ENCODE measurements at places on chromosomes 4 and X. TPM values are rescaled to one million over a fixed set of nuclear protein-coding genes. Genes with fewer than 3 reads are reported as not detected.
A peak's percentile ranks its signal among the peaks of the same experiment; 100 is the strongest.

GRCh38 chr4:107094332-107094731, 58.2 kb upstream of the DKK2 start:
- ATAC-seq: no peak

DNA sequence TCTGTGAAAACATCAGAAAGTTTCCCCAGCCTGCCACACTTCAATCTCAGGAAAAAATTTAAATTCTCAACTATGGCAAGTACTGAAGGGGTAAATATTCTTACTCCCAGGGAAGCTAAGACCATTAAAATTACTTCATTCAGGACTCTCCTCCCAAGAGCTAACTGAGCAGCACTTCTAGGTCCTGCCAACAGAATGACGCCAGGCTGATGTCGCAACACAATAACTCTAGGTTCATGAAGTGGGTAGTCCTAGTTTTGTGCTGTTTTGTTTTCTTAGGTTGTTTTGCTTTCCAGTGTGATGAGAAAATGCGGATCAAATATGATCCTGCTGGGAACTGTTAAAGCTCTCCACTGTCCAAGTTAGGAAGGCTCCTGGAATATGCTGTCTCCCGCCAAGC, 180.0 kb downstream of the NKX6-1 start:
- no peak for ATAC-seq

GRCh38 chr4:142331646-142332045, 514.5 kb downstream of the INPP4B start:
- ATAC-seq: no peak

- no peak for ATAC-seq
Observed at GRCh38 chr4:107850438-107850837, 25.7 kb downstream of the SGMS2 start.

DNA sequence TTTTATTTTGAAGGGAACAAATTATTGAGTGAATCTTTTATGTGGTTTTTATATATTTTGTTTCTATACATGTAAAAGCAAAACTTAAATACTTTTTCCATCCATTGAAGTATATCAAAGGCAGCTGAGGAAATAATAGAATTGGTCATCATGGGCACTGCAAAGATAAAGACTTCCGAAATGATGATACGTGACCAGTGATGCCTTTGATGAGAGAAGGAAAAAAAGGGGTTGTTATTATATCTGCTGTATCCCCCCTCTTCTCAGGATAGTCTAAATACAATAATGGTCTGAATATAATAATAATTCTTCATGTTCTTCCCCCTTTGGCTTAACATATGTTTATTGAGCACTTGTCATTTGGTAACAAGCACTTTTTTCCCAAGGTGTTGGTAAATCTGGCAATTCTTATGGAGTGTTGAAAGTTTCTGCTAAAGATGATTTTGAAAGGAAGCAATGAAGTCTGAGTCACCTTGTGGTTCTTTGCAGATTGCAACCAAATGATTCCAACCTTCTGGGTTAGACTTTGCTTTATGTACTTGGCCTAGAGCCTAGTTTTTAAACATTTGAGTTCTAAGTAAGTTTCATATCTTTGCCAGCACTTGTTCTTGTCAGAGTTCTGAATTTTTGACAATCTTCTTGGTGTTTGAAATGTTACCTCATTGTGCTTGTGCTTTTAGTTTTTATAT, 60.8 kb downstream of the USP9X start:
- peak; percentile 47 for ATAC-seq

DNA sequence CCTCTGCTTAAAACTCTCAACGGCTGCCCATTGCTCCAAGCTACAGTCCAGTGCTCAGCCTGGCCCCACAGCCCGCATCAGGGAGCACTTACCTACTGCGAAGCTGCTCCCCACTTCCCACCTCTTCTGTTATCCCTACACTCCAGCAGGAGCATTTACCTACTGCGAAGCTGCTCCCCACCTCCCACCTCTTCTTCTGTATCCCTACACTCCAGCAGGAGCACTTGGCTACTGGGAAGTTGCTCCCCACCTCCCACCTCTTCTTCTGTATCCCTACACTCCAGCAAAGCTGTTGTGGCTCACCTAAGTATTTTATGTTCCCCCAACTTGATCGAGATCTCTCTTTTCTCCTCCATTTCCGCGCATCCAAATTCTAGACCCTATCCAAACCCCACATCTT, 563.3 kb upstream of the ZFP42 start:
- no peak for ATAC-seq

- ATAC-seq: no peak
Observed at GRCh38 chr4:100129774-100130173, 60.5 kb downstream of the DDIT4L start.

- ATAC-seq: no peak
Observed at GRCh38 chr4:78480286-78480685, 71.3 kb upstream of the ANXA3 start.

DNA sequence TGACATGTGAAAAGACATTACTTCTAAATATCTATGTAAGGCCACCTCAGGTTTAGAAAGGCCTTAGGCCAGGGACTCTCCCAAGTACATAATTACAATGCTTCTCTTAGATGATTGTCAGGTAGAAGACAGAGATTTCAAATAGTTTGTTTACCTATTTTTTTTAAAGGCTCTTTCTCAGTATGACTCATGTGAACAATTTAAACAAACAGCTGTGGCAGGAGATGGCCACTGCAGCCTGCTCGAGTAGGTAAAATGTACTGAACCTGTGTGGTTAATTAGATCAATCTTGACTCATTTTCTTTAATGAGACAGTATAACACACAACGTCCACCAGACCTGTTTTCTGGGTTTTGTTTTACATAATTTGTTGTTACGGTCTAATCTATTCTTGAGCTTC, 50.2 kb downstream of the LEF1 start:
- peak; percentile 67 for ATAC-seq

DNA sequence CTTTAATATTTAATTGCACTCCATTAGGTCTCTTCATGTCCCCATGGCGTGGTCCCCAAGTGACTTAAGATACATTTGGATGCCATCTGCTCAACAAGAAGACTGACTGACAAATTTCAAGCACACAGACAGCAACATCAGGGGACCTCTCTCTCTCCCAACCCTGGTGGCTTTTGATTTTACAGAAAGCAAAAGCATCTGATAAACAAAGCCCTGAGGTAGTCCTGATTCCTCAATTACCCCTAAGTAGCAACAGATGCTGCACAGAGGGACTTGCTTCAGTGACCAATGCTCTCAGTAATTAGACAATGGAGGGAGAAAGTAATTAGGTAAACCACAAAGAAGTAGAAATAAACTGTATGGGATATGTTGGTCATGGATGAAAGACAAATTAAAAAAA, 426.4 kb downstream of the INPP4B start:
- no peak for ATAC-seq

GRCh38 chrX:13934731-13935130, 95.0 kb downstream of the GEMIN8 start:
- ATAC-seq: peak; percentile 37

DNA sequence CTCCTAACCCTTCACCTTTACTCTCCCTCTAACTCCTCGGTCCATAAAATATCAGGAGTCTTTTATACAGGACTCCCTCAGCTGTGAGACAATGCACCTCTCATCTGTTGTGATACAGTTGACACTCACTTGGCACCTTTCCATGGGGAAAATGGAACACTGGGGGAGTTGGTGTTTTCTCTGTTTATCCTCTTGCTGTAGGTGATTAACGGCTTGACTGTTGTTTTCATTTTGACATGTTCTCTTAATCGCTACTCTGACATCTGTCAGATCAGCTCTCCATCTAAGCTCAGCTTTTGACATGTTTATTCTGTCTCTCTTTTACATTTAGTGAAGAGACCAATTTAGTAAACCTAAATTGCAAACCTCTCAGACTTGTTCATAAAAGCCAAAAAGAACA, 604.8 kb downstream of the TRAM1L1 start:
- ATAC-seq: no peak

GRCh38 chrX:41561045-41561444, 113.9 kb downstream of the NYX start:
- ATAC-seq: peak; percentile 58

GRCh38 chr4:125368146-125368545, 53.4 kb downstream of the FAT4 start:
- no peak for ATAC-seq

DNA sequence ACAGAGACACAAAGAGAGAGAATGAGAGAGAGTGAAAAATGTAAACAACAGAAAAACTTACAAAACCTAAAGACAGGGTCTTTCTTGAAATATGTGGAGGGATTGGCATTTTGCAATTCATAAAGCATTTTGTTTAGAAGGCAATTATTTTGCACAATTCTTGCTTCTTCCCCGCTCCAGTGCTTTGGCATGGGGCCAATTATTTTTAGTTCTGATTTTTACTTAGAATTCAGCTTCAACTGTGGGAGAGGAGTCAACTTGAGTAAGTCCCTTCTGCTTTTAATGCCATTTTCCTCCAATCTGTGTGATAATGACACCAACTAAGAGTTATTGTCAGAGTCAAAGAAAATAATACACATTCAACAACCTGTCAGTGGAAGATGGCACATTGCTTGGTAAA, 1051.9 kb downstream of the NLGN4X start:
- ATAC-seq: no peak

DNA sequence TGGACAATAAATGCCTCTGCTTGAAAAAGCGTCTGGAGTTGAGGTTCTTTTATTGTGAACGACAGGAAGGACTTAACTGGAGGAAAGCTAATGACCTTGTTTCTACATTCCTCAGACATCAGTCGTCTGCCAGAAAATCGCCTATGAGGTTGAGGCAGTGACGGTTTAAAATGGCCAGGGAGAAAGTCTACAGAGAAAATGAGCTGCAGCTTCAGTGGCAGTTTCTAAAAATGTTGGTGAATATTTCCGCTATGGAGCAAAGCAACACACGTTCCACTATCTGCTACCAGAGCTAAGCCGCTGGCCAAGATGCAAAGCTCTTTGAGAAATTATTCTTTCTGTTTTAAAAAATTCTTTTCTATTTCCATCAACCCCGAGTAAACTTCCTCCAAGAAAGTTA, 116.9 kb upstream of the GALNT7 start:
- no peak for ATAC-seq

DNA sequence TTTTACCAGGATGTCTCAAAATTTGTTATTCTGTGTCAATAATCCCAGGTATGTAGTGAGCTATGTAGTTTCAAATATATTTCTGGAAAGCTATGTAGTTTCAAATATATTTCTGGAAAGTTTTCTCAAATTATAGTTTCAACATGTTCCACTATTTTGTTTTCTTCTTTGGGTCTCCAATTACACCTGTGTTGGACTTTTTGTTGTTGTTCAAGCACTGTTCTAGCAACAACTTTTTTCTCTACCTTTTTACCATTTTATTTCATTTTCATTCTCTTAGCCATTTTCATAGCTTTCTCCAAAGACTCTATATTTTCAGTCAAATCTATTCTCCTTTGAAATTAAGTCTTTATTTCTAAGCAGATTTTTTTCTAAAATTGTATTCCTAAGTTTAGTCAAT, 88.4 kb downstream of the LCORL start:
- no peak for ATAC-seq

DNA sequence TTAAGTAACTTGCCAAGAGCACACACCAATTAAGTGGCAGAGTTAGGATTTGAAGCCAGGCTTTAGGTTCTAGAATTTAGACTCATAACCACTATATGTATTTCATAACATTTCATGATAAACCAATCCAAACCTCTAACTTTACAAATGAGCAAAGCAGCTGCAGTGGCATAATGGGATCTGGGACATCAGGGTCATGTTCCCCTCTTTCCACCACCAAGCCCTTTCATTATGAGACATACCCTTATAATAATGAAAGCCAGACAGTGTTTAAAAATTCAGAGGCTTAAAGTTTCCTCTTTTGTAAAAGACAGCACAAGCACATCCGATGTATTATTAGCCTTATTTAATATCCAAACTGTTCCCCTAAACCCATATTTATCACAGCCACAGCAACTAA, 28.3 kb upstream of the AMELX start:
- no peak for ATAC-seq

GRCh38 chr4:84632092-84632491, 49.2 kb downstream of the CDS1 start:
- peak; percentile 97 for ATAC-seq

- peak; percentile 4 for ATAC-seq
Observed at GRCh38 chrX:48696909-48697727, 584 bp downstream of the SUV39H1 start.

DNA sequence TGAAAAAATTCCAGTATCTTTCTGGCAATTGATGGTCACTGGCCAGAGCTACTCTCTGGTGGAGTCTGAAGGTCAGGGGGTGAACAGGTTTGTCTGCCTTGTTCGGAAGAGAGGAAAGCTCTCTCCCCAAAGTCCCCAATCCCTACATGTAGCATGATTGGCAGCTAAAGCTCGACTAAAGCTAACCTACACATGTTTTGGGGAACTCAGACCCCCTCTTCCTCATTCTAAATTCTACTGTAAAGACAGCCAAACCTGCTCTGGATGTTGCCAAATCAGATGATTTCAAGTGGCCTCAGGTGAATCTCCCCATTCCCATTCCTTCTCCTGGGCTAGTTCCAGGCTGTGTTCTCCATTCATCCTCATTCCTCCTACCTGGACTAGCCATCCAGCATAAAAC, 84.1 kb downstream of the MSN start:
- no peak for ATAC-seq

GRCh38 chr4:183553601-183554345, 48.9 kb downstream of the ING2 start:
- peak; percentile 32 for ATAC-seq

DNA sequence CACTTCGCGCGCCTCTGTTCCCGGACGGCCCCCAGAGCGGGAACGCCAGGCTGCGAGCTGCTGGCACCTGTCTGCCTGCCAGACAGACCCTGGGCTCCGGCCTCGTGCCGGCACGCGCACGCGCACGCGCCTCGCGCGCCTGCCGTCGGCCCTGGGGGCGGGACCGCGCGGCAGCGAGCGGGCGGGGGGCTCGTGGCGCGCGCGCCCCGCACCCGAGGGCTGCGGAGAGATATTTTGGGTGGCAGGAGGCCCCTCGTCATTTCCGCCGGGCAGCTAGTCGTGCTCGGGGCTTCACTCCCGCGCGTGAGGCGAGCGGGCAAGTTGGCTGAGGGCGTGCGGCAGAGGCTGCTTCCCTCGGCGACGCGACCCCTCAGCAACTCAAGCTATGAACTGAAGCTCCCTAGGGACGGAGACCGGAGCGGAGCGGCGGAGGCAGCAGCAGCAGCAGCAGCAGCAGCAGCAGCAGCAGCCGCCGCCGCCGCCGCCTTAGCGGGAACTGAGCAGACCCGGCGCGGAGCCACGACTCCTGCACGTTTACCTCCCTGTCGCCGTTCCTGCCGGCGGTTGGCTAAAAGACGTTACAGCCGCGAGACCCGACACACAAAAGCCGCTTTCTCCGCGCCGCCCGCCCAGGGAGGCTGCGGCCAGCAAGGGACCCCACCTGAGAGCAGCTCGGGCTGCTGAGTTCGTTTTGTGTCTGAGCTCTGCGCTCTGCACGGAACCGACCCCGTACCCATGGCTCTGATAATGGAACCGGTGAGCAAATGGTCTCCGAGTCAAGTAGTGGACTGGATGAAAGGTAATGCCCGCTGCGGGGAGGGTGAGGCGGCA, at the start of gene CNKSR2:
CNKSR2 (plus strand) TSS at position 256 of the 831 bp plus-strand sequence; CDS start at position 736, 480 bp downstream.
- ATAC-seq: peak; percentile 58

Gene PCDH10
- total RNA-seq: 0.04 TPM

Gene FGD1
- total RNA-seq: 8.2 TPM

Gene PHKA1
- 6.7 TPM for total RNA-seq

Gene ADRA2C
- 0.60 TPM for total RNA-seq

Gene DMP1
- not detected for total RNA-seq

Gene LRCH2
- total RNA-seq: 0.12 TPM

Gene AIMP1
- total RNA-seq: 32.8 TPM

Gene NEXMIF
- total RNA-seq: 0.08 TPM

Gene GUCY2F
- total RNA-seq: not detected

Gene ZRSR2
- 5.8 TPM for total RNA-seq

Gene TCEAL7
- total RNA-seq: 0.16 TPM

Gene STS
- 1.6 TPM for total RNA-seq

Gene DUSP21
- total RNA-seq: not detected

Gene SNCA
- 6.5 TPM for total RNA-seq

Gene TGIF2LX
- total RNA-seq: not detected

Gene TBC1D19
- 2.7 TPM for total RNA-seq

Gene BRS3
- total RNA-seq: not detected

All from esophagus mucosa (tissue), 1 donor.